HT-29 (cell line): ENCODE measurements at places on chromosomes 5 and 9.

GRCh38 chr9:92965061-92965758, 17.9 kb downstream of the FGD3 start:
- DNase-seq: no peak

DNA sequence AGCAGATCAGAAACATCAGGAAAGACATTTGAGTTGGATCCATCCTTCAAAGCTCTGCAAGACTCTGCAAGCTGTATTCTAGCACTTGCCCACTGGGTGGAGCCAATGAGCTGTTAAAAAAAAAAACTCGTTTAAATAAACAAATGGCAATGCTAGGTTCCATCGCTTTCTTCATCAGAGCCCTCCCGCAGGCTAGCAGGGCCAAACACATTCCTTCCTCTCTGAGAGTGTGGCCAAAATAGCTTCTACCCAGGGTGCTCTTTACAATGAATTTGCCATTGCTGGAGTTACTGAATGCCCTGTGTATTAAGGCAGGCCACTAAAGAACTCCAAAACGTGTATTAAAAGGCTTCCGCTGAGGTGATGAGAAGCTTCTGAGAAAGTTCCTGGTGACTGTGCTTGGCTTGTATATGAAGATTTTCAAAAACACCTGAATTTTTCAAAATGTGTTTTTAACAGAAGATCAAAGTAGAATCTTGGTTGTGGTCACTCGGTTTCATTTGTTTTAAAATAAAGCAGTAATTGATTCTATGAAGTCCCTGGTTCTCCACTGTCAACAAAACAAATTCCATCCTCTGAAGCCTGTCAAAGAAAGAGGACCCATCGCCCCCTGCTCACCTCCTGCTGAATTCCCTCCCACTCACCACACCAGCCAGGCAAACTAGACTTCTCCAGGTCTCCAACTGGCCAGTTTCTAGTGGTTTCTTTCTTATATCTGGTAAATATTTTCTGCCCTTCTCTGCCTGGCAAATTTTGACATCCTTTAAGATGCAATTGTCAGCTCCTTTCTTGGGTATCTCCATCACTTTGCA, 36.5 kb upstream of the EQTN start:
- peak; percentile 93 for DNase-seq

GRCh38 chr5:172956936-172957335, 2.3 kb upstream of the RPL26L1 start:
- DNase-seq: no peak

DNA sequence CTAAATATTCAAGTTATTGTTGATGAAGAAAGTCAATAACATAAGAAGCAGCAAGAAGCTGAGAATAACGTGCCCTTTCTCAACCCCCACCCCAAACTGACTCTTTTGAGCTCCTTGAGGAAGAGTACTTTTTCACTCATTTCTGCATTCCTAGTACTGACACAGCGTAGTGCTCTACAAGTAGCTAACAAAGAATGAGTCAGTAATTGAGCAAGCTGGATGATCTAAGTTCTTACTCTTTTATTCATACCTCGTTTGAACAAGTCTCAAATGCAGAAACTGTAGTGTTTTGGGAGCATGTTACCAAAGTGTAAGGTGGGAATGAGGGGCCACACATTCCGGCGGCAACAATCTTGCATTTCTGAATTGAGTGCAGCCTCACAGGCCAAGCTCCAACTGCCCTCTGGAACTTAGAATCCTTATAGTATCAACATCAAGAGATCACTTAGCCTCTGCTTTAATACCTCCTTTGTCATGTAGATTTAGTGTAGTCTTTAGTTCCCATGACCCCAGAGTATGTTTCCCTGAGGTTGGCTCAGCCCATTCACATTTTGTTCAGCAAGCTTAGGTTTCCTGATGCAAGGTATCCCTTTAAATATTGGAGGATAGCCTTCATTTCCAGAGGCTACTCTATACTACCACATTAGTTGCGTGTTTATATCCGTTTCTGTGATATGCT, 152.0 kb downstream of the PRR16 start:
- DNase-seq: no peak

- DNase-seq: peak; percentile 77
Measured at GRCh38 chr5:90020575-90021538, 388.7 kb downstream of the CETN3 start.

GRCh38 chr5:143428155-143428554, 24.7 kb upstream of the NR3C1 start:
- DNase-seq: no peak

DNA sequence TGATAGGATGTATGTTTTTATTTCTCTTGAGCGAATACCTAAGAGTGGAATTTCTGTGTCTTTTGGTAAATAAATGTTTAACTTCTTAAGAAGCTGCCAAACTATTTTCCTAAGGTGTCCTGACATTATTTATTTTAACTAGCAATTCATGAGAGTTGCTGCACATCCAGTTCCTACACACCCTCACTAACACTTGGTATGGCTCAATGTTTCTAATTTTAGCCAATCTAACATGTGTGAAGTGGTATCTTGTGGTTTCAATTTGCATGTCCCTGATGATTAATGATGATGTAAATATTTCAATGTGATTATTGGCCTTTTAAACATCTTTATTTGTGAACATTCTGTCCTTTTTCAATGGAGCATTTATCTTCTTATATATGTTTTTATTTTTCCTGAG, 2095.5 kb upstream of the C9orf72 start:
- no peak for DNase-seq

DNA sequence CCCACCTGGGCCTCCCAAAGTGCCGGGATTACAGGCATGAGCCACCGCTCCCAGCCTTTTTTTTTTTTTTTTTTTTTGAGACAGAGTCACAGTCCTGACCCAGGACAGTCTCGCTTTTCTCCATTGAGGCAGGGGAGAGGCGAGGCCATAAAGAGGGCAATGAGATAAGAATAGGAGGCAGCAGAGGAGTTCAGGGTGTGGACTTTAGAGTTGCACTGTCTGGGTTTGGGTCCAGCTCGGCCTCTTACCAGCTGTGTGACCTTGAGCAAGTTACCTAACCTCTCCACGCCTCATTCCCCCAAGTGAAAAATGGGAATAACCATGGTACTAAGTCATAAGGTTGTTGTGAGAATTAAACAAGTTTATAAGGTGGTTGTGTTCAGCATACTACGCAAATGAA, 24.6 kb upstream of the ANKH start:
- no peak for DNase-seq

- DNase-seq: no peak
Measured at GRCh38 chr9:133205996-133206931, 2.8 kb downstream of the OBP2B start.

DNA sequence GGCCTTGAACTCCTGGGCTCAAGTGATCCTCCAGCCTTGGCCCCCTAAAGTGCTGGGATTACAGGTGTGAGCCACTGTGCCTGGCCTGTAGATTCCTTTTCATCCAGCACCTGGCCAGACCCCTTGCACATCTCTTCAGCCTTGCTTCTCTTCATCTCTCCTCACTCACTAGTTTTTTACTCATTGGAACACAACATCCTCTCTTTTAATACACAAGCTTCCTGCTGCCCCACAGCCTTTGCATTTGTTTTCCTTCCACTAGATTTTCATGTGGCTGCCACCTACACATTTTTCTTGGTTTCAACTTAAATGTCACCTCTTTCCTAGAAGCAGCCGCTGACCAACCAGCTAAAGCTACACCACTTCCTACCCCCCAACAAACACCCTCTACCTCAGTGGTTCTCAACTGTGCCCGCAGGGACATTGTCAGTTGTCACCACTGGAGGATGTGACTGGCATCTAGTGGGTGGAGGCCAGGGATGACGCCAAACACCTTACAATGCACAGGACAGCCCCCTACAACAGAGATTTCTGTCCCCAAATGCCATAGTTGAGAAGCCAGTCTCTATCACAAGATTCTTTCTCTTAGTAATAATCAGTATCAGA, 33.7 kb downstream of the HAVCR1 start:
- no peak for DNase-seq

- DNase-seq: no peak
Measured at GRCh38 chr5:74044936-74045335, 418.9 kb downstream of the ARHGEF28 start.

GRCh38 chr9:84330246-84330645, 10.3 kb downstream of the SLC28A3 start:
- DNase-seq: no peak
